Stimulated activated naive CD4-positive, alpha-beta T cell (primary cell): ENCODE measurements at places on chromosomes 7 and 10.

GRCh38 chr7:1940402-1940786 lies 270.3 kb downstream of the ELFN1 start:
- peak; percentile 96 for DNase-seq

DNA sequence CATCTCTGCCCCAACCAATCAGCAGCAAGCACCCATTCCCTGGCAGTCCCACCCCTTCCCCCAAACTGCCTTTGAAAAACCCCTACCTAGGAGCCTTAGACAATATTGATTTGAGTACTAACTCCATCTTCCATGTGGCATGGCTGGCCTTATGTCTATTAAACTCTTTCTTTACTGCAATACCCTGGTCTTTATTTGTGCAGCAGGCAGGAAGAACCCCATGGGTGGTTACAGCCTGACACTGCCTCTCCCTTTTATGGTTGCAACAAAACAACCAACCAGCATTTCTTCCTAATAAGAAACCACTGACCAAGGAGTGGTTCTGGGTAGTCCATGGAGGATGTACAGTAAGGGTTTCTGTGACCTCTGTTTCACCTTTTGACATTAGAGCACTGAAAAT lies 418.1 kb downstream of the THSD7A start:
- no peak for DNase-seq

DNA sequence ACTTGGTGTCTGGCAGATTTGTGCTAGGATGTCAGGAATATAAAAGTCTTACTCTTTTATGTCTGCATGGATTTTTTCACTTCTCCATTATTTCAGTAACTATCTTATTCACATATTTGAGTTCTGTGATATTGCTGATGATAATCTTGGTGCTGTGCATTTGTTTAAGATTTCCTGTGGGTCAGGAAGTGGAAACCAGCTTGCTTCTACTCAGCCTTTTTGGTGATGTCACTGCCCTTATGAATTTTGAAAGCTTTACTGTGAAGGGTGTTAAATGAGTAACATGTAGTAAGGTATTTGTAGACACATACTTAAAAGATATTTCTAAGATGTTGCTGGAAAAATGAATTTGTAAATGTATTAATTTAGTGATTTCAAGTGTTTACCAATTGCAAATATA lies 69.5 kb upstream of the VOPP1 start:
- no peak for DNase-seq

- DNase-seq: no peak
These were observed 462.8 kb downstream of the GALNT17 start for GRCh38 chr7:71594736-71595135.

DNA sequence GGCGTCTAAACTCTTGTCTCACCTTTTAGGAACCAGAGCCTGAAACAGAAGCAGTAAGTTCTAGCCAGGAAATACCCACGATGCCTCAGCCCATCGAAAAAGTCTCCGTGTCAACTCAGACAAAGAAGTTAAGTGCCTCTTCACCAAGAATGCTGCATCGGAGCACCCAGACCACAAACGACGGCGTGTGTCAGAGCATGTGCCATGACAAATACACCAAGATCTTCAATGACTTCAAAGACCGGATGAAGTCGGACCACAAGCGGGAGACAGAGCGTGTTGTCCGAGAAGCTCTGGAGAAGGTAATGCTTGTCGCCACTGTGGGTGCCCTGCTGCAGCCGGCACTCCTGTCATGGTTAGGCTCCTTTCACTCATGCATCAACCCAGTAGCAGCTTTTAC lies 113.1 kb downstream of the ZMYND11 start:
- DNase-seq: no peak

DNA sequence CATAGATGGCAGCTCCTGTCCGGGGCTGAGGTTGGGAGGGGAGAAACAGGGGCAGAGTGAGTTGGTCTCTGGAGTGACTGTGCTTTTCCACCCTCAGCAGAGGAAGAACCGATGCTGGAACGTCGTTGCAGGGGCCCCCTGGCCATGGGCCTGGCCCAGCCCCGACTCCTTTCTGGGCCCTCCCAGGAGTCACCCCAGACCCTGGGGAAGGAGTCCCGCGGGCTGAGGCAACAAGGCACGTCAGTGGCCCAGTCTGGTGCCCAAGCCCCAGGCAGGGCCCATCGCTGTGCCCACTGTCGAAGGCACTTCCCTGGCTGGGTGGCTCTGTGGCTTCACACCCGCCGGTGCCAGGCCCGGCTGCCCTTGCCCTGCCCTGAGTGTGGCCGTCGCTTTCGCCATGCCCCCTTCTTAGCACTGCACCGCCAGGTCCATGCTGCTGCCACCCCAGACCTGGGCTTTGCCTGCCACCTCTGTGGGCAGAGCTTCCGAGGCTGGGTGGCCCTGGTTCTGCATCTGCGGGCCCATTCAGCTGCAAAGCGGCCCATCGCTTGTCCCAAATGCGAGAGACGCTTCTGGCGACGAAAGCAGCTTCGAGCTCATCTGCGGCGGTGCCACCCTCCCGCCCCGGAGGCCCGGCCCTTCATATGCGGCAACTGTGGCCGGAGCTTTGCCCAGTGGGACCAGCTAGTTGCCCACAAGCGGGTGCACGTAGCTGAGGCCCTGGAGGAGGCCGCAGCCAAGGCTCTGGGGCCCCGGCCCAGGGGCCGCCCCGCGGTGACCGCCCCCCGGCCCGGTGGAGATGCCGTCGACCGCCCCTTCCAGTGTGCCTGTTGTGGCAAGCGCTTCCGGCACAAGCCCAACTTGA lies 2.7 kb downstream of the REPIN1 start:
- no peak for DNase-seq

GRCh38 chr10:86661161-86662025 lies 6.9 kb upstream of the LDB3 start:
- DNase-seq: no peak

DNA sequence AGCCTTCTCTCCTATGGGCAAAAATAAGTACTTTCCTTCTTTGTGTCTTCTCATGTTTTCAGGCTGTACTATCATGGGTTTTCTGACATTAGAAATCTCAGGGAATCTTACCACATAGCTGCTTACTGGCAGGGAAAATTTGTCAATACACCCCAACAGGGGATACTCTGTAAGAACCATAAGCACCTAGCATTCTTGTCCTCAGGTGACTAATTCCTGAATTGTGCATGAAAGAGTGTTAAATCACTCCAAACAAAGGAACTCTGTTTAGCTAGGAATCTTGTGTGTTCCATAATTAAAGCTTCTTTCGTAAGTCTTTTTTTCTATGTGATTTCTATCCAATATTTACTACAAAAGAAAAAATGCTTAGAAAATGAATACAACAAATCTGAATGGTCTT lies 206.7 kb upstream of the POT1 start:
- DNase-seq: no peak

- no peak for DNase-seq
These were observed 7.1 kb upstream of the CELF2 start for GRCh38 chr10:11010582-11010981.

GRCh38 chr10:71266147-71266917 lies 52.7 kb upstream of the SLC29A3 start:
- DNase-seq: no peak

DNA sequence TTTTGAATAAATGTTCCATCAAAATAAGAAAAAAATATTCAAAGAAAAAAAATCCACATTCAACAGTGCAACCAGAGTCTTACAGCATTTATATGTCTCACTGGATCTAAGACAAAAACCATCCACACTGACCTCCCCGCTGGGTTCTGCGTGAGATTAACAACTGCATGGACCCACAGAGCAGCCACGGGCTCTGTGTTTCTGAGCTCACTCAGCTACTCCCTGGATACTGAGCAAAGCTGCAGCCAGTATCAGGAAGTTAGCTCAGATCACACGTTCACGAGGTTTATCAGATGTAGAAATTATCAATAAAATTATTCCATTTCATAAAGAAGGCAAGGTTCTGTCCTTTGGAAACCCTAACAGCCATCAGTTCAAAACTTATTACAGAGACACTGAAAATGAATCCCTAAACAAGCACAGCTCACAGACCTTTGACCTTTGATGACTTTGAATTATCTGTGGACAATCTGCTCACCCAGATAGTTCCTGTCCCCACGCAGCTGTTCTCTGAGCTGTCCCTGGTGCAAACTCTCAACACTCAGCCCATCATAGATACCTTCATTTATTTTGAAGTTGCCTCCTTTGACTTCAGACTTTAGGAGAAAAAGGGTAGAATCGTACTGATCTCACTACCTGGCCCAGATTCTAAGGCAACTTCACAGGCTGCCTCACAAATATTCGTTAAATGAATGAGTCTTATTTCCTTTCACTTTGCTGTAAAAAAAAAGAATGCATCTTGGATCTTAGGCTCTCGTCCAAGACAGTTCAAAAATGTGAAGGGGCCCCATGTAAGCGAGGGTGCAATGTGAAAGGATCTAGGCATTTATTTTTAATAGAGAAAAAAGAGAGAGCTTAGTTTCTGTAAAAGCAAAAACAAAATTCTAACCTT lies 67.7 kb upstream of the SVIL start:
- no peak for DNase-seq

DNA sequence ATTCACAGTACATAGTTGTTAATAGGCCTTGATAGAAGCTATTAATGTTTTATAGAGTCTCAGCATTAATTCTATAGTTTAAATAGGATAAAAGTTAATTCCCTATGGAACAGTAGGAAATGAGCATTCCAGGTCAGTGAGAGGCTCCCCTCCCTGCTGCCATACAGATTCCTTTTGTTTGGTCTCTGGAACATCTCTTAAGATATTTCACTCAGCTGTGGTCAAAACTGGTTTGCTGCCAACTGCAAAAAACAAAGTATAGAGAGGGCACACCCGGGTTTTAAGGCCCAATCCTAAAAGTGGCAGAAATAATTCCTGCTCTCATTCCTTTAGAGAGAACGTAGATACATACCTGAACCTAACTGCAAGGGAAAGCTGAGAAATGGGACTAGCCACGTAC lies 51.3 kb downstream of the MDFIC start:
- DNase-seq: no peak
